NCI-H1436 treated with DMSO at 0.1 percent for 48 hours (cell line): ENCODE measurements at places on chromosomes 5 and 9.

DNA sequence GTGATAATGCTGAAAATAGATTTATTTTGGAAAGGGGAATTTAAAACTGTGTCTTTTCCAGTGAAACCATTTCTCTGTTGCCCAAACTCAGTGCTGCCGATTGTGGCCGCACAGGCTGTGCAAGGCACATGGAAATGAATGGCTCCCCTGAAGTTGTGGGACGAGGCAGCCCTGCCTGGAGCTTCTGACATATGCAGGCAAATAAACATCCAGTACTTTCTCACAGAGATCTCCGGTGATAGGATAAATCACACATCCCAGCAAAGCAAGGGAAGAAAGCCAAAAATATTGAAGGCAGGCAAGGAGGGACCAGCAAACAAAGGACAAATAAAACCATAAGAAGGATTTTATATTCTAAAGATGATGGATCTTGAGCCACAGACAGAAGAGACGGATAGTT lies 464.5 kb downstream of the MTRR start:
- no peak for DNase-seq

- no peak for DNase-seq
Measured at GRCh38 chr5:37316027-37316426, 54.9 kb downstream of the NUP155 start.

DNA sequence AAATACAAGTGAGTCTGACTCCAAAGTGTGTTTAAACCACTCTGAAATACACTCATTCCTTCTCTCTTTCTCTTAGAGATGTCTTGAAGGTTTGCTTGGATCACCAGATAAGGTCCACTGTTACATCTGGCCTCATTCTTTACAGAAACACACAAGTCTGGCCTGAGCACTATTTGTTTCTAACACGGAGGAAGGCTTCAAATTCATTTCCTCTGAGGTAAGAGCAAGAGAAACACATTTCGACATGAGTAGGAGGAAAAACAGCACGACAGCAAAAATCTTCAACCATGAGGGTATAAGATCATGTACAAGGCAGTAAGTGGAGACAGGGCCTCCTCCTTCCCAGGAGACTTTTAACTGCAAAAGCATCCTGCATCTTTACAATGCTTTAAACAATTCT lies 8.0 kb downstream of the SIL1 start:
- DNase-seq = no peak

DNA sequence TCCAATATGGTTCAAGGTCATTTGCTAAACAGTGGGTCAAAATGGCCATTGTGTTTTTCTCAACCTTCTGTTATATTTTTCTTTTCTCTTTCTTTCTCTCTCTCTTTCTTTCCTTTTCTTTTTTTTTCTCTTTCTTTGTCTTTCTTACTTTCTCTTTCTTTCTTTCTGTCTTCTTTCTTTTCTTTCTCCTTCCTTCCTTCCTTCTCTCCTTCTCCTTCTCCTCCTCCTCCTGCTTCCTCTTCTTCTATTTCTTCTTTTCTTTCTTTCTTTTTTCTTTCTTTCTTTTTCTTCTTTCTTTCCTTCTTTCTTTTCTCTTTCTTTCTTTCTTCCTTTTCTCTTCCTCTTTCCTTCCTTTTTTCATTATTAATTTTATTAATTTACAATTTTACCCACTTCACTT lies 619.5 kb downstream of the IRX1 start:
- DNase-seq = no peak

DNA sequence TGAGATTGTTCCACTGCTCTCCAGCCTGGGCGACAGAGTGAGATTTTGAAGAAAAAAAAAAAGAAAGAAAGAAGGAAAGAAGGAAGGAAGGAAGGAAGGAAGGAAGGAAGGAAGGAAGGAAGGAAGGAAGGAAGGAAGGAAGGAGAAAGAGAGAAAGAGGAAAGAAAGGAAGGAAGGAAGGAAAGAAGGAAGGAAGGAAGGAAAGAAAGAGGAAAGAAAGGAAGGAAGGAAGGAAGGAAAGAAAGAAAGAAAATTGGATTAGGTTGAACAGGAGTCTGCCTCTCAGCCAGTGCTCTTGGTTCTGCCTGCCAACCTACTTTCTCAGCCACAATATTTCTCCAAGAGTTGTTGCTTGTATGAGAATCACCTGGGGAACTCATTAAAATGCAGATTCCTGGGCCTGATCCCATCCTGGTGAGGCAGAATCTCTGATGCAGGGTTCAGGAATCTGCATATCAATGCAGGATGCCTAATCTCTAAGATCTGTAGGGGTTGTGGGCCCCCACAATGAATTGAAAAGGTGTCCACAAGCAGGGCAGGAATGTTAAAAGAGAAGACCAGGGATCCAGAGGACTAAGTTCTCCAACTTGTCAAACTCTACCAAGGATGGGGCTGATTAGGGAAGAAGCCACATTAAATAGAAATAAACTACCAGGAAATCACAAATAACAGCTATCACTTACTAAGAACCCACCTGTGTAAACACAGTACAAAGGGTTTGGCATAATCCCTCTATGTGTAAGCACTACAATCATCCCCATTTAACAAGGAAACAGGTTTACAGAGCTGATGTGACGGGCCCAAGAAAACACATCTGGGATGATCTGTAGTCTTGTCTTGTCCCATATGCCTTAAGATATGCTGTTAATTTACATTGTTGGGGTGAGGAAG lies 23.4 kb upstream of the GALNT10 start:
- peak; percentile 36 for DNase-seq

DNA sequence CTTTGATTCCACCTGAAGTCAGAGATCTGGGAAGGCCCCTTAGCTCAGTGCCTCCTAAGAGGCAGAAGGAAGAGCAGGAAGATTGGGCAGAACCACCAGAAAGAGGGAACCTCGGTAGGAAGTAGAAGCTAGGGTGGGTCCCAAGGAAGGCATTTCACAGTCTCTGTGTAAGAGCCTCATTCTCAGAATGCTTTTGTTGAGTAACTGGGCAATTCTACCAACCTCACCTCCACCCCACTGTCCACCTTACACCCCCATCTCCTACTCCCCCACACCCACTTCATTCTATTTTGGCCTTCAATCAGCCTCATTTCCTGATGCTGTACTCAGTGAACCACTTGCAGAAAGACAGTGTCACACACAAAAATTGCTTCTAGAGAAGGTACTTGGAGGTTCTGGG lies 3.5 kb downstream of the HBEGF start:
- no peak for DNase-seq

- no peak for DNase-seq
Measured at GRCh38 chr5:156815988-156816599, 34.0 kb upstream of the PPP1R2B start.

- no peak for DNase-seq
Measured at GRCh38 chr5:53924392-53924791, 364.0 kb downstream of the NDUFS4 start.

GRCh38 chr5:92713335-92713743 lies 867.7 kb downstream of the NR2F1-AS1 start:
- no peak for DNase-seq

- no peak for DNase-seq
Measured at GRCh38 chr9:76846297-76846696, 59.6 kb downstream of the PRUNE2 start.

GRCh38 chr9:18747595-18747994 lies 273.6 kb downstream of the ADAMTSL1 start:
- no peak for DNase-seq

DNA sequence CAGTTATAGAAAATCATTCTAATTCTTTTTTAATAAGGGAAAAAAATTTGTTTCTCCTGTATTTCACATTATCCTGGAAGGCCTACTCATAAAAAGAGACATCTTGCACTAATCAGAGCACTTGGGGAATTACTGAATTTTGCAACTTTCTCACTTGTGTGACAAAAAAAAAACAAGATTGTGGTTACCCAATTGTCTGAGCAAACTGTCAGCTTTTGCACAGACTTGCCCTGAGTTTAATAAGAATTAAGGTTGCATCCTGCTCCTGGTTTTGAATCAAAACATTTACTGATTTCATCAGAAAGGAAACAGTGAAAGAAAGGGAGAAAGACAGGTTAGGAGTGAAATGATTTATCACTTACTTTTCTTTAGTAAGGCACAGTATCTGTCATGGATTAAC lies 10.6 kb upstream of the SH3RF2 start:
- DNase-seq = no peak

- peak; percentile 63 for DNase-seq
Measured at GRCh38 chr9:14131356-14132088, 182.4 kb downstream of the NFIB start.

DNA sequence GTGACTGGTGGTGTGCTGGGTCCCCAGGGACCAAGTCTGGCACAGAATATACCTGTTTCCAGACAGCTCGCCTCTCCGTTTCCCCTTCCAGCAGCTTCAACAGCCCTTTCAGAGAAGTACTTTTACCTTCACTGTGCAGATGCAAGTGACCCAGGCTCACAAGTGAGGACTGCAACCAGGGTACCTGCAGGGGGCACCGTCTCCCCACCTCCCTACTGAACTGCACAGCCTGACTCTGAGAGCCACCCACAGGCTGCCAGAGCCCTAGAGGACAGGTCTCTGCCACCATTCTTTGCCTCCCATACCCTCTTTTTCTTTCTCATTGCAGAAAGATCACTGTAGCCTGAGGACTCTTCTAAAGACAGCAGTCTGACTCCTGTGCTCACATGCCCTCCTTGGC lies 15.4 kb downstream of the IL9 start:
- no peak for DNase-seq

DNA sequence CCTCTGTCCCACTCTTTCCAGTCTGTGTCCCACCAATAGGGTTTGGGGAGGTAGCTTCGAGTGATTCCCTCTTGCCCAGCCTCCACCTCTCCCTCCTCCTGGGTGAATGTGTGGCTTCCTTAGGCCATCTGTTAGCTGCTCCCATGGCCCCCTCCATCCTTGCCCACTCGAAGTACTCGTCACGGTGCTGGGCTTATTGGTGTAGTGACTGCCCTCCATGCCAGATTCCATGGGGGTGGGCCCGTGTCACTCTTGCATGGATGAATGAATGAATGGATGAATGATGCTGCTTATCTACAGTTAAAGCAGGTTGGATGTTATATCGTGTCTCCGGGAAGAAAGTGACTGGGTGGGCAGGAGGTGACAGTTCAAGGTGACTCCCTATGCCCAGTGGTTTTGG lies 19.1 kb downstream of the HMCN2 start:
- DNase-seq = no peak

- DNase-seq = no peak
Measured at GRCh38 chr9:135139366-135139959, 52.0 kb downstream of the OLFM1 start.

DNA sequence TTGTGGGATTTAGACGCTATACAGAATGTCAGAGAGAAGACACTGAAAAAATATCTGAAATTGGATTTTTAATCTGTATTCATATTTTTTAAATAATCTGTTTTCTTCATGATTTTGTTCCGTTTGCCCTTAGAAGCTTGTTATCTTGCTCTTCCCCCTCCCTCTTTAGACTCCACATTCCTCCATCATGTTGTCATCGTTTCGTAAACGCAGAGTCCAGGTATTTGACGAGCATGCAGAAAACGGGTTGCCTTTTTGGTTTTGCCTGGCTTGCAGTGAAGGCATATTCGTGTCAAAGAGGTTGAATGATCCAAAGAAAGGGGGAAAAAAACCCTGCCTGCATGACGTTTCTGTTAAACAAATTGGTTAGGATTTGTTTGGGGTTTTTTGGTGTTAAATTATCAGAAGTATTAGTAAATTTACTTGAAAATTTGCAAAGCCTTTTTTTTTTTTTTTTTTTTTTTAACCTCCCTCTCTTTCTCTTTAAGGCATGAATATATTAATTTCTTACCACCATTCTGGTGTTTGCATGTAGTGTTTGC lies 2.9 kb downstream of the SPTAN1 start:
- no peak for DNase-seq
